IMR-90 (cell line): ENCODE measurements at places on chromosomes 16 and 17. TPM values are rescaled to one million over a fixed set of nuclear protein-coding genes. Genes with fewer than 3 reads are reported as not detected.

GRCh38 chr17:41322903-41323895, 7.7 kb upstream of the KRTAP17-1 start:
- no peak for DNase-seq

GRCh38 chr16:88761143-88761534, 23.9 kb downstream of the PIEZO1 start:
- no peak for DNase-seq

- DNase-seq, result no peak
Measured at GRCh38 chr16:67028167-67028695, 718 bp upstream of the CBFB start.

GRCh38 chr17:16948587-16949376, 23.1 kb downstream of the TNFRSF13B start:
- DNase-seq, result no peak

- no peak for DNase-seq
Measured at GRCh38 chr17:48647103-48647962, 21.2 kb upstream of the HOXB9 start.

KRTAP4-3 gene
- total RNA-seq, result not detected in 2 replicates

TERB1 gene
- total RNA-seq, result under 0.01 TPM in 1 of 2 replicates, not detected in the other

DNA sequence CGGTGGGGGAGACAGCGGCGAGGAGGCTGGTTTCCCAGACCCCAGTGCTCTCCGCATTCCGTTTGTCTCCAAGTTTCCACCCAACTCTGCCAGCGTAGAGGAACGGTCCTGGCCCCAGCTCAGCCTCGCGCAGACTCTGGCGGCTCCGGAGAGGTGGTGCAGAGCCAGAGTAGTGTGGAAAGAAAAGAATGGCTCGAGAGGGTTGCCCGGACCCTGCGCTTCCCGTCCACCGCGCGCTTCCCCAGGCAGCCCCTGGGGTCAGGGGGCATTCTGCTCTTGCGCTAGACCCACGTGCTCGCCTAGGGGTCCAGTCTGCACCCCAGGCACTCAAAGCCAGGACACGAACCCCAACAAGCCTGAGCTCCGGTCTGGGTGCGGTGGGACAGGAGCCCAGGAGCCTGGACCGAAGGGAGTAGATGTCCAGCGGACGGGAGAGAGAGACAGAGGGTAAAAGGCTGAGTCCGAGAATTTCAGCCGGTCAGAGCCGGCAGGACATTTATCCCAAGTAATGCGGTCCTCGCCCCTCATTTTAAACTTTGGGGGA, 3.8 kb downstream of the PMP22 start:
- DNase-seq, result peak; percentile 60

DNA sequence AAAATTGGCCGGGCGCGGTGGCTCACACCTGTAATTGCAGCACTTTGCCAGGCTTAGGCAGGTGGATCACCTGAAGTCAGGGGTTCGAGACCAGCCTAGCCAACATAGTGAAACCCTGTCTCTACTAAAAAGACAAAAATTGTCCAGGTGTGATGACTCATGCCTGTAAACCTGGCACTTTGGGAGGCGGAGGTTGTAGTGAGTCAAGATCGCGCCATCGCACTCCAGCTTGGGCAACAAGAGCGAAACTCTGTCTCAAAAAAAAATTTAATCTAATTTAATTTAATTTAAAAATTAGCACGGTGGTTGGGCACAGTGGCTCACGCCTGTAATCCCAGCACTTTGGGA, 1.6 kb upstream of the HBQ1 start:
- no peak for DNase-seq

NEUROD2 gene
- not detected in 2 replicates for total RNA-seq

DNA sequence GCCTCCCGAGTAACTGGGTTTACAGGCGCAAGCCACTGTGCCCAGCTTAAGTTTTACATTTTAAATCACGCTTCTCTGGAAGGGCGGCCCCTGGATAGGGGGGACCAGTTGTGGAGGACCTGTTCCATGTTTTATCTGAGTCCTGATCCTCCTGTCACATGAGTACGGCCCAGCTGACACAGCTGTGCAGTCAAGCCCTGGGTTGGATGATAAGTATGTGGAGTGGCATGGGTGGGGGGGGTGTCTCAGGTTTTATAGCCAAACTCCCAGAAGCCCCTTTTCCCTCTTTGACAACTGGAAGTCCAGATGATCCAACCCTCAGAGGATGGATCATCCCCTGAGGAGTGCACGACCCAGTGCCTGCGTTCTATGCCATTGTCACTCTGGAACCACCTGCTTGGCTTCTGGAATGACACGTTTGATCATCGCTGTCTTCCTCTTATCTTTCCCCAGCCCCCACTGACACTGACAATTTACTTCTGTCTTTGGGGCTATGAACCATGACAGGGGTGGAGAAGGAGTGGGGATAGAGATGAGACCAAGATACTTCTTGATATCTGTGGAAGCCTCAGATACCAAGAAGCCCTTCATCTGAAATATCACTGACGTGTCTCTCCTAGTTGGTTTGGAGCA, 191.2 kb downstream of the MSI2 start:
- DNase-seq, result no peak

DNA sequence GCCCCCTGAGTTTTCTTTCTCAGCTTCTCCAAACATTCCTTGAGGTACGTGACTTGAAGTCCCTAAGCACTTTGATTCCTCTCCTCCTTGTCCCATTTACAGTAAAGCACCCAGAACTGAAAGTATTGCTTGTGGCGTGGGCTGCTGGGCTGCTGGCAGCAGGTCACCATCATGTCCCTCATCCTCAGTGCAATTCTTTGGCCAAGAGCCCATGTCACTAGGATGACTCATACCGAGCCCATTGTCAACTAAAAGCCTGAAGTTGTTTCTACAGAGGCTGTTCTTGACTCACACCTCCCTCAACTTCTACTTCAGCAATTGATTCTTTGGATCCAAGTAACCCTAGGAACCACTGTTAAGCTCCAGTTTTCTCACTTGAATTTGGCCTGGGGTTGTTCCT, 54.3 kb downstream of the KPNA2 start:
- peak; percentile 24 for DNase-seq

DNA sequence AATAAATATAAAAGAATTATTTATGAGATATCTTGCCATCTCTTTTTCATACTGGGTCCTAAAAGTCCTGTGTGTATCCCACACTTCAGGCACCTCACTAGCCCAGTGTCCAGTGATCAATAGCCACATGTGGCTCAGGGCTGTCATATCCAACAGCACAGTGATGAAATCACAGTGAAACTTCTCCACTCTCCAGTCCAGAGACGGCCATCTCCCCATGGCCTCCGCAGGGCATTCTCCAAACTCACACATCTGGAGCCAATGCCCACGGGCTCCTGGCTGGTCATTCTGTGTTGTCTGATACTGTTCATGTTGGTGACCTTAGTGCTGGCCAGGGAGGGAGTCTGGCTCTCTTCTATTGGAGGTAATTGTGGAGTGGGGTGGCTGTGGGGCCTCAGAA, 125.2 kb upstream of the SDK2 start:
- DNase-seq, result no peak

DNA sequence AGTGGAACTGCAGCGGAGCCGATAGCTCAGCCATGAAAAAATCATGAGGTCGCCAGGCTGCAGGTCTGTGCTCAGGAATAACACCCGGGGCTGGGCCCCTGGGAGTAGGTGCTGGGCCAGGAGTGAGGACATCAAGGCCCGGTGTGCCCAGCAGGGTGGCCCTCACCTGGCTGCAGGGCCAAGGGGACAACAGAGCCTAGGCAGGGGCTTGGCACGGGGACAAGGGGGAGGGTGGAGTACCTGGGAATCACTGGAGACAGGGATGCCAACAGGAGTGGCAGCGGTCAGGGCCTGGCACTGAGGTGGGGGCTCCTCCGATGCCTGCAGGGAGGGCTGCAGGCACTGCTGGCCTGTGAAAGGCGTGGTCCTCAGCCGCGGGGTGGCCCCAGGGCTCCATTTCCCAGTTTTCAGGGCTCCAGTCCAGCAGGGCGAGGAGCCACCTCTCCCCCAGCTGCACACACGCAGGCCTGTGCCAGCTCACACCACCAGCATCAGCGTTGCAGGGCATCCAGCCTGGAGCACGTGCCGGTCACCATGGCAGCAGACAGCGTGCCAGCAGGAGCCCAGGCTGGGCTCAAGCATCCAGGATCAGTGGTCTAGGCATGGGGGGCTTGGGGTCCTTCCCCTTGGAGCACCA, 4.7 kb upstream of the FSCN2 start:
- DNase-seq, result peak; percentile 21

DNA sequence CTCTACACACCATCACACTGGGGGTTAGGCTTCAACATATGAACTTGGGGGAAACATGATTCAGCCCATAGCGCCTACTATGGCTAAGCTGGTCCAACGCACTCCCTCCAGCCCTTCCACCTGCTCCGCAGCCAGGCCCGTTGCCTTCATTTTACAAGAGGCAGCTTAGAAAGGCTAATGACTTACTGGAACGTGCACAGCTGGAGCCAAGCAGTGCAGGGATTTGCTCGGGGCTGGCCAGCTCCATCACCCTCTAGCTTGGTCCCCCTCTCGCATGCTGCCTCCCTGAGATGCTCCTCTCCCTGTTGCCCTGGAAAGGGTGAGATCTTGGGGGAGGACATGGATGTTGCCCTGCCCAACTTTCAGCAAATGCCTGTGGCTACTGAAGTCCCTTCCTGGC, 2.8 kb upstream of the CACNG1 start:
- DNase-seq, result no peak

GRCh38 chr16:22683730-22684573, 130.0 kb upstream of the HS3ST2 start:
- no peak for DNase-seq

CFAP97D1 gene
- under 0.01 TPM in 1 of 2 replicates, not detected in the other for total RNA-seq

LGALS9B gene
- not detected in 2 replicates for total RNA-seq

DNA sequence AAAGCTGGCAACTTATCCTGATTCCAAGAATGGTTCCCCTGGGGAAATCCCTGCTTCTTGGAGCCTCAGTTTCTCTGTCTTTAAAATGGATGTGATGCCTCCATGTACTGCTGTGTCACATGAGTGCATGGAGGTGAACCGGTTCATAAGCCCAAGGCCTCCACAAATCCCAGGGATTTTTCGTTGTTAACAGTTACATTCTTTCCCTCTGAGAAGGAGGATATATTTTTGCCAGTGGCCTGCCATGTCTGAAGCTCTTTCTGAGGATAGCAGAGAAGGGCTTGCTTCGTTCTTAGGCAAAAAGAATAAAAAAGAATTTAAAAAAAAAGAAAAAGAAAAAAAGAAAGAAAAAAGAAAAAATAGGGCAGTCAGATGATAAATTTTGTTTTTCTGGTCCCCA, 52.2 kb upstream of the CIBAR2 start:
- peak; percentile 20 for DNase-seq
